ENCODE measurements at places on chromosomes 1 and 21.

DNA sequence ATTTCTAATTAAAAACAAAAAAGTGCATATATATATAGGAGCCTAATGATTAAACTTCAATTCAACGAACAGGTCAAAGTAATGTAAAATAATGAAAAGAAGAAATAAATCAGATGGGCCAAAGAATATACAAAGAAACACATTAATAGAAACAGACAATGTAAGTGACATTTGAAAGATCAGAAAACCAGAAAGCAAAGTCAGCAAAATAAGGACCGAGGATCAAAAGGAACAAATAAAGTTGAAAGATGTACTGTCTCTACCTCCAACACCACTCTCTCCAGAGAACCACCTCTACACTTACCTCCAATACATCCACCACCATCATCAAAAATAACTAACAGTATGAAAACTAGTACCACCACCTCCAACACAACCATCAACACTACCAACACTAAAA lies 1226.3 kb upstream of the NCAM2 start:
- DNase-seq, result no peak

GRCh38 chr1:101392552-101392951 lies 155.7 kb downstream of the S1PR1 start:
- no peak for DNase-seq

DNA sequence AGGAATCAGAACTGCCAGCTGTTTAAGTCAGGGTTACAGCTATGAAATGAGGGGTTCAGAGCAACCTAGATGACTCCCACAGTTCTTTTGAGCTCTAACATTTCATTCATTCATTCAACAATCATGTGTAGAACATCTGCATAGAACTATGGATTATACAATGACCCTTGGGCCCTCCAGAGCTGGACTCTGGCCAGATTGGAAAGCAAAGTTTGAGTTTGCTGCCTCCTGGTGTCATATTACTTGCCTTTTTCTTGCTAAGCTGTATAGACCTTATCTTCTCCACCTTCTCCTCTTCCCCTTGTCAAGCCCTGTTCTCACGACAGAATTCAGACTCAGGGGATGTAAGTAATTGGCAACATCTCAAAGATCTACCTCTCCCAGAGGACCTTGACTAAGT lies 4.0 kb downstream of the CASQ2 start:
- DNase-seq, result no peak

- DNase-seq, result no peak
These were observed 85.8 kb upstream of the USP24 start for GRCh38 chr1:55300975-55301374.

GRCh38 chr1:86852289-86852688 lies 61.6 kb downstream of the SELENOF start:
- no peak for DNase-seq

GRCh38 chr1:210394281-210394821 lies 65.6 kb downstream of the HHAT start:
- DNase-seq, result no peak

- DNase-seq, result no peak
These were observed at the start of gene HUNK for GRCh38 chr21:31872452-31873274. TSS of gene HUNK (plus strand) at chr21:31873020. CDS start at chr21:31873675, 655 bp downstream.

- no peak for DNase-seq
These were observed 76.3 kb downstream of the KRTAP19-8 start for GRCh38 chr21:30962013-30962412.

DNA sequence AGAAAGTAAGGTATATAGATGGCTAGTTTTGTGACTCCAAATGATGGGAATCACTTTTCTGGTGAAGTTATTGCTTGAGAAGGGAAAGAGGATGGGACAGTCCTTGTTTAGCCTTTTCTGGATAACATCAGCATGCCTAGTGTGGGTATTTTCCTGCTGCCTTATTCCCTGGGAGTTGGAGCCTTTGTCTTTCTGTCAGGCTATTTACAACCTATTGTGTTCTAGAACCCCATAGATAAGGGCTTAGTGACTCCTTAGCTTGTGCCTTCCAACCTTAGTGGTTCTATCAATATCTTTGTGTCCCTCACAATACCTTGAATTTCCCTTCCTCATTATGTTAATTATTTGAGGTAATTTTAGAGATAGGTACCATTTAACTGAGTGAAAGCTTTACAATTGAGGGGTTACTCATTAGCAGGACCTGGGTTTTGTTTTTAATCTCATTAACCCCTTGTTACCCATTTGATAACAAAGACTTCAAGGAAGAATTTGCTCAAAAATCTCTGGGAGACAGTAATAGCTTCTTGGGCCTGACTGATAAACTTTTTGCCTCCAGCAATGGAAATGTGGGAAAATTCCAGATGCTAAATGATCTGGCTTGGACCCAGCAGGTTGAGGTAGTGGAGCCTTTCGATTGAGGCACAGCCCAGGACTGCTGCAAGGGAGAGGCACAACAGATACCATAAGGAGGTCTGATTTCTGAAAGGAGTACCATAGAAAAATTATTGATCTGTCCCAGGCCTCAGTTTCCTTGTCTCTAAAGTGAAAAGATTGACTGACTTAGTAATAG lies 49.0 kb downstream of the CACHD1 start:
- no peak for DNase-seq

GRCh38 chr1:93815366-93816110 lies 63.5 kb downstream of the DNTTIP2 start:
- DNase-seq, result no peak

- DNase-seq, result no peak
These were observed 976 bp downstream of the SSBP3 start for GRCh38 chr1:54404939-54405897.

- DNase-seq, result no peak
These were observed 232.5 kb upstream of the JUN start for GRCh38 chr1:59016390-59016789.

DNA sequence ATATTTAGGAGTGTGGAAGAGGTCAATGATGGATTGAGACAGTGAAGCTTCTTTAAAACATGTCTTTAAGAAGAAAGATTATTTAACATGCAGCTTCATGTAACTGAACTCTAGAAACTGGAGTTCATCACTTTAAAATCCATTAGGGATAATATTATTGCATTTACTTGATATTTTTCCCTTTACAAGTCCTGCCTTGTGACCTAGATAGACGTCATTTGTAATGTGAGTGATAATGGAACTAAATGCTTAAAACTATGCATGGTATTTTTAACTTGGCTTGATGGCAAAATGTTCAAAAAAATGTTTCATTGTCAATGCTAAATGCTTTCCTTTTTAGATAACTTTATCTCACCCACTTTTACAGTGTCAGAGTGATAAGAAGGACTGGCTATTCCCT lies 723.7 kb downstream of the RWDD3 start:
- DNase-seq, result no peak
